ENCODE measurements at places on chromosomes 6 and 20.
A peak's percentile ranks its signal among the peaks of the same experiment; 100 is the strongest.

DNA sequence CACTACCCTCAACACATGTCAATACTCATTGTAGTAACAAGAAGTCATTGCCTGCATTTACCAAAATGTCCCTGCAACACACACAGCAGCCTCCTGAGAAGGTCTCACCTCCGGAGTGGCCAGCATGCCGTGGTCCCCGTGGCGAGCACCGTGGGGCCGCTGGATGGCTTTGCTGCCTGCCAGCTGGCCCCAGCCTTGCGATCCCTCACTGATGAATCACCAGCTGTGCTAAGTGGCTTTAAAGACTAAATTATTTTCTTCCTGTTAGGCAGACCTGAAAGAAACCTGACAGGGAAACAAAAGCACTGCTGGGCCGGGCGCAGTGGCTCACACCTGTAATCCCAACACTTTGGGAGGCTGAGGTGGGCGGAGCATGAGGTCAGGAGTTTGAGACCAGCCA lies 306.7 kb downstream of the CDH4 start:
- no peak for DNase-seq

DNA sequence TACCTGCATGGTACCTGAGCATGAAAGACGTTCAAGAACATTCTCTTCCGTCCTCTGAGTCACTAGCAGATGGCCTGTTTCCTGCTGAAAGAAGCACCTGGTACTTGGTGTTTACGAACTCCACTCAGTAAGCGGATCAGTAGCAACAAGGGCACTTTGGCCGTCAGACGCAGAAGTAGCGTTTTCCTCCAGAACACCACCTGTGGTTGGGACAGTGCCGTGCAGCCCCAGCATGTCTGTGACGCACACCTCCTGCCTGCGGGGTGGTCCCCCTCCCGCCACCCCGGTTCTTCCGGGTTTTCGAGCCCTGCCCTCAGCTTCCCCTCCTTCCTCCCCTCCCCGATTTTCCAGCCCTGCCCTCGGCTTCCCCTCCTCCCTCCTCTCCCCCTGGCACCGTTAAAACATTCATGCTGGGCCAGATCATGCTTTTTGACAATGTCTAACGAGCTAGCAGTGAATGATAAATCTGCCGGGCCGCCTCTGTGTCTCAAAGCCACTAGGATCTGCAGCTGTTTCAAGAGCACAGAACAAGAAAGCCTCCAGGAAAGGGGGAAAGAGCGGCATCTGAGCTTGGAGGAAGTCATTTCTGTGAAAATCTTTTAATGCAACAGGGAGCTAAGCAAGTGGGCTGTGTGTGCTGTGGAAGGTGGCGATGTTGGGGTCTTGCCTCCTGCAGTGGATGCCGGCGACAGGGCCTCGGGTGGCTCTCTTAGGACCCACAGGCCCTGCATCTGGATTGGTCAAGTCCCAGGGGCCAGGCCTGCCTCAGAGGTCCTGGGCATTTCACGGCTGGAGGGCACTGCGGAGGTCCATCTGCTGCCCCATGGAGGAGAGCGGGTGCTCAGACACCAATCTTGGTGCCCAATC lies 207.9 kb downstream of the ERMARD start:
- no peak for DNase-seq

- DNase-seq: no peak
Measured at GRCh38 chr20:42378826-42379225, 760.6 kb upstream of the CHD6 start.

GRCh38 chr6:64330694-64331307 lies 695.2 kb downstream of the PHF3 start:
- peak; percentile 15 for DNase-seq

GRCh38 chr20:17142666-17143065 lies 84.2 kb upstream of the PCSK2 start:
- no peak for DNase-seq

Data from fibroblast of skin of left biceps (primary cell).